ENCODE measurements at places on chromosomes 11 and 22. TPM values are rescaled to one million over a fixed set of nuclear protein-coding genes. Genes with fewer than 3 reads are reported as not detected.

The MMP12 gene
- not detected for total RNA-seq

The GLYAT gene
- total RNA-seq, result not detected

The CD44 gene
- 227 TPM for total RNA-seq

The TSPO gene
- 430 TPM for total RNA-seq

The NFAM1 gene
- total RNA-seq, result 0.05 TPM

The MRGPRX4 gene
- total RNA-seq, result not detected

The CCDC81 gene
- not detected for total RNA-seq

The TTLL12 gene
- total RNA-seq, result 36.1 TPM

The BACE1 gene
- total RNA-seq, result 53.9 TPM

The HMOX1 gene
- 49.1 TPM for total RNA-seq

The OR2AT4 gene
- total RNA-seq, result not detected

The OPCML gene
- not detected for total RNA-seq

The TECTA gene
- 3.1 TPM for total RNA-seq

The FAM111B gene
- total RNA-seq, result 0.31 TPM

The CCDC87 gene
- 0.44 TPM for total RNA-seq

The DDI1 gene
- not detected for total RNA-seq

The GNAZ gene
- total RNA-seq, result 0.20 TPM

The C11orf65 gene
- total RNA-seq, result 0.49 TPM

The OR5P2 gene
- not detected for total RNA-seq

The INPP5J gene
- total RNA-seq, result not detected

The DDIAS gene
- total RNA-seq, result 0.62 TPM

The SYNGR1 gene
- 10.9 TPM for total RNA-seq

The HPX gene
- total RNA-seq, result not detected

The CYB5R2 gene
- total RNA-seq, result 12.7 TPM

The BIK gene
- total RNA-seq, result not detected
